Fibroblast of skin of right biceps (primary cell): ENCODE measurements at places on chromosomes 12 and 14.

DNA sequence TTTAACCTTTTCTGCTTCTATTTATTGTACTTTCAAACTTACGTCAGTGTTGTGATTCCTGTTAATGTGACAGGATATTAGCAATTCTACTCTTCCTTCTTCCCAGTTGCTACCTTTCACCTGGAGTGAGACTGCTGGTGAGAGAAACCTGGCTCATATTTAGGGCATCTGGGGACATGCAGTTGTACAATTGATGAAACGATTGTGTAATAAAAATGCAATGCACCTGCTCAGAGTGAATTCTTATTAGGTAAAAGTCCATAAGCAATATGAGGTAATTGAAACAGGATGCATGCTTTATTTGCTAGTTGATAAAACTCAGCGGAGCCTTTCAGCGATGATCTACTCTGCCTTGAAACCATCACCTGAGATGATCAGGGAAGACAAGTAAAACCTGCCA is 116.1 kb upstream of the FBXO33 start:
- DNase-seq = no peak

- no peak for DNase-seq
Measured at GRCh38 chr14:51089278-51089677, 5.6 kb downstream of the TRIM9 start.

DNA sequence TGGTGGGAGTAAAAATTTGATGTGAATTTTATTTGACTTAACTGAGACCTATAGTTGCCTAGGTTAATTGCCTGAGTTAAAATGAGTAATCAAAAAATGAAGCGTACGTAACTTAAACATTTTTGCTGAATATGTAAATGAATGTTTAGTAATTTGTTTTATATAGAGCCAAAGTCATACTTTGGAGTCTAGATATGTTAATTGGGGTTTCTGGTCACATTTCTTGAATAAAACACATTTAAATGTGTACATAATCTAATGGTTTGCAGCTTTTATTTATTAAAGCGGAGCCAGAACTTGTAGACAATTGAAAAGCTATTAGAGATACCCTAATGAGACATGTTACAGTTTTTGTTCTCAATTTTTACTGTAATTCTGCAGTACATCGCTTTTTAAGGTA is 71.2 kb downstream of the AEBP2 start:
- DNase-seq = no peak

- DNase-seq = peak; percentile 86
Measured at GRCh38 chr14:103801459-103801858, 45.9 kb downstream of the PPP1R13B start.

DNA sequence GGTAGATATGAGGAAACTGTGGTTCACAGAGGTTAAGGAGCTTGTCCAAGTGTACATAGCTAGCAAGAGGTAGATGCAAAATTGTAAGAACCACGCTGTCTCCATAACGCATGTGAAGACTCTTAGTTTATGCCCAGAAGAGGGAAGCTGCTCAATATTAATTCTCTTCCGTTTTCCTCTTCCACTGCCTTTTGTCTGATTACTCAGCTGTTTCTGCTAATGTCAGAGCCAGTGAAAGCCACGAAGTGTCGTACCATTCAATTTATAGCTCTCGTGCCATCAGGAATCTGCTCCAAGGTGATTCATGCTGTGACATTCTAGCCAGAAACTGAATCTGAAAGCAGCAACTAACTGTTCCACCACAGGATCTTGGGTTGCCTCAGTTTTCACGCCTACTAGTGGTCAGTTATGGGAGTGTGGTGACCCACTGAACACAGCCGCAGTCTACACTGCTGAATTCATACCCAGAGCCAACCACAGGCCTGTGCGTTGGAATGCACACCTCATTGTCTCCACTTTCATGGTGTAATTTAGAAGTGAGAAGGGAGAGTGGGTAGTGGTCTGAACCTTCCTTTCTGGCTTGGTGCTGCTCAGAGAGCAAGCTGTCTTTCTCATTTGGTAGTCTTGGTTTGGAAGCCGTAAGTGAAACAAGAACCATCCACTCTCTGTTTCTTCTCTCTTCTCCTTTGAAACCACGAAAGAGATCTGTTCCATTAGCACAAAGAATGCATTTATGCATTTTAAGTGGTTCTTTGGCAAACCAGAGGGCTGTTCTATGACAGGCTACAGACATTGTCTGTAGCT is 74.2 kb upstream of the NAP1L1 start:
- DNase-seq = peak; percentile 91

DNA sequence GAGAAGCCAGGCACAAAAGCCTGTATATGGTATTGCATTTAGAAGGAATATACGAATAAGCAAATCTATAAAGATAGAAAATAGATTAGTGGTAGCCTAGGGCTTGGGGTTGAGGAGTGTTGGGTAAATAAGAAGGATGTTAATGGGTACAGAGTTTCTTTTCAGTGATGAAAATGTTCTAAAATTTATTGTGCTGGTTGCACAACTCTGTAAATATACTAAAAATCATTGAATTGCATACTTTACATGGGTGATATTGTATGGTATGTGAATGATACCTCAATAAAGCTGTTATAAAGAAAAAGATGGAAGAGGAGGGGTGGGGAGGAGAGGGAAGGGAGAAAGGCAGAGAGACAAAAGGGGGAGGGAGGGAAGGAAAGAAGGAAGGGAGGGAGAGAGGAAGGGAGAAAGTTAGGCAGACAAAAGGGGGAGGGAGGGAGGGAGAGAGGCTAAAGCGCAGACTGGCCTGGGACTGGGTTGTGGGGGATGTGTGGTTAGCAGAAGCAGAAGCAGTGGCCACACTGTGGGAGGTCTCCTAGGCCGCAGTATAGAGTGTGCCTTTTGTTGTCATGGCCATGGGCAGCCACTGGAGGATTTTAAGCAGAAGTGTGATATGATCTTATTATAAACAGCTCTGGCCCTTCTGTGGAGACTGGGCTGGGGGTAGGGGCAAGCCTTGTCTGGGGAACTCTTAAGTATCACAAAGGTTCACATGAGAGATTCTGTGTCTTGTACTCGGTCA is 73.6 kb upstream of the ELK3 start:
- peak; percentile 9 for DNase-seq
